ENCODE measurements at places on chromosomes 11 and 22.

GRCh38 chr22:32050678-32051515, 7.8 kb downstream of the SLC5A1 start:
- peak; percentile 56 for DNase-seq

- DNase-seq = peak; percentile 56
These were observed 29.6 kb downstream of the TMEM184B start for GRCh38 chr22:38243007-38243765.

DNA sequence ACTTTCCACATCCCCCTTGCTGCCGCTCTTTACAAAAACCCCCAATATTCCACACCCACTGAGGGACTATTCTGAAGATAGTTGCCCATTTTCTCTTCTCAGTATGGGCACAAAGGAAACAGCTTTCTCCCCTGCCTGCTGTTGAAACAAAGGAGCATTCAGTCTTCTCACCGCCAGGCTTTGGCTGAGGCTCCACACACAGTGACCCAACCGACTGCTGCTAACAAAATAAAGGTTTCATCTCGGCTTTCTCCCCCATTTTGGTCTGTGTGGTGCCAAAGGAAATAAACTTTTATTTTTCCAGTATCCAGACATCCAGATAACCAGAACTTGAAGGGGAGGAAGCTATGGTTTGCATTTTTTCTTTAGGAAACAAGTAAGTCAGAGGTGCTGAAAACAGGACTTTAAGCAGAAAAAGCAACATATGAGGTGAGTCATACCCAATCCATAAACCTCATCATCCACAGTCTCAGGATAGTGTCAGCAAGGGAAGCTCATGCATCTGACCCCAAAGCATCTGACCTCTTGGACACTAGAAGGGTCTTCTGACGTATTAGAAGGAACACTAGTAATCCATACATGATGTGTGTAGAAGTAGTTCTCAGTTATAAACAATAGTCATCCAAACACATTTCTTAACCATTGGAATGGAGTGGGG, 6.4 kb downstream of the CLMP start:
- no peak for DNase-seq

GRCh38 chr11:121714351-121714750, 261.6 kb upstream of the SORL1-AS1 start:
- no peak for DNase-seq

- DNase-seq = no peak
These were observed 5.6 kb downstream of the KLHDC7B start for GRCh38 chr22:50551160-50551752.

DNA sequence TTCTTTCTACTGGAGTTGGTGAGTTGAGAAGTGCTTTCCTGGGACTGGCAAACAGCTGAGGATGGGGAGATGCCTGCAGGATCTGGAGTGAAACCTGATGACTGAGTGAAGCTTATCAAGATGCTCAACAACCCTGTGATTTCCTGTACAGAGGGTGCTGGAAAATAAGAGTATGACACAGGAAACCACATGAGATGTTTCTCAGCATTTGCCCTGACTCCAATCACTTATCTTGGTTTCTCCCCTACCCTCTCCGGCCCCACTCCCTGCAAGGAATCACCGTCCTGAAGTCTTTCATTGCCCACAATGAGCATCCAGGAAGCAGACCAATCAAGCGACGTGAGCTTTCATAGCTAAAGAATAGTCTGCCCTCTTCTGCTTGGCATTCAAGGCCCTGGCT, at the start of gene MRGPRX2:
MRGPRX2 (minus strand) TSS at position 89 of the 400 bp plus-strand sequence. CDS start 4,315 bp downstream, outside the sequence.
- DNase-seq = no peak

- no peak for DNase-seq
These were observed 681 bp upstream of the ARHGEF12 start for GRCh38 chr11:120335556-120335907.

GRCh38 chr11:36792996-36793914, 195.2 kb upstream of the RAG2 start:
- no peak for DNase-seq

DNA sequence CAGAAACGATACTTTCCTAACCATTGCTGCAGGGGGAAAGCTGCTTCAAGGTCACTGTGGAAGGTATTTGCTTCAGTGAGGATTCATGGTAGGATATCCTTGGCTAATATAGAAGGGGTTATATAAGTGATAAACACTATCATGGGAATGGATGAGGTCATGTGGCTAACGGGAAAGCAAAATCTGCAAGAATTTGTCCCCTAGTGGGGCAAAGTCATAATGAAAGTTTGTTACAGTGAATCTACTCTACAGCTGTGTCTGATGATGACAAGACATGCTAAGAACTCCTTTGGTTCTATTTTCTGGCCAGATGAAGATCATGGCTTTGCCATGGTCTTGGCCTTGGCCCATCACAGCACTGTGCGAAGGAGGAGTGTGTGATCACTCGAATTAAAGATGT, 13.8 kb downstream of the MMP20 start:
- DNase-seq = no peak

DNA sequence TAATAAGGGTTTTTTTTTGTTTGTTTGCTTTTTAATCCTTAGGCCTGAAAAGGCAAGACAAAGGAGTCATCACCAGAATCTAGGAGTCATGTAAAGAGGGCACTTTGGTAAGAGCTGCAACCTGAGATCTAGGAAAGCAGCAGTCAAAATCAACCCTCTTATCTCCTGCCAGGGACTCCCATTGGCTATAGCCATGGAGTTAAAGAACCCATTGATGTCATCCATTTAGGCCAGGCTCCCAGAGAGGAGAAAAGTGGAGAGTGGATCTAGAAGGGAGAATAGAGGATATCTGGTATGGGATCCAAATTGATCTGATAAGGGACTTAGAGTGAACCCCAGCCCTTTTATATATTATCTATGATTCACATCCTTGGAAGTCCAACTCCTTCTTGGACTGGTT, 35.9 kb downstream of the ZNF215 start:
- DNase-seq = no peak

- no peak for DNase-seq
These were observed 2.4 kb upstream of the CECR2 start for GRCh38 chr22:17366830-17367229.

DNA sequence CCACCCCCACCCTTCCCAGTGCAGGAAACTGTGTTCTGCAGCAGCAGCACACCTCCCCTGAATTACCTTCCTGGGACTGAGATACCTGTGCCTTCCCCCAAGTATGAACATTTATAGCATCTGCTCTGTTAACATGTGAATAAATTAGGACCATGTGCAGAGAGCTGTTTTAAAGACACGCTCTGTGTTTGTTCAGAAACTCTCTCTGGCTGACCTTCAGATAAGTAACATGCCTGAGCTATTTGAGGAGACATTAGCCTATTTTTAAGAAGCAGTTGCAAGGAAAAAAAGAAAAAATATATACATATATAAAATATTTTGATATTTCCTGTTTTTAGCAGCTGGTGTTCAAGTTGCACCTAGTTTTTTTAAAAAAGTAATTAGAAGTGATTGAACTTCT, 5.4 kb downstream of the NAV2 start:
- DNase-seq = no peak

DNA sequence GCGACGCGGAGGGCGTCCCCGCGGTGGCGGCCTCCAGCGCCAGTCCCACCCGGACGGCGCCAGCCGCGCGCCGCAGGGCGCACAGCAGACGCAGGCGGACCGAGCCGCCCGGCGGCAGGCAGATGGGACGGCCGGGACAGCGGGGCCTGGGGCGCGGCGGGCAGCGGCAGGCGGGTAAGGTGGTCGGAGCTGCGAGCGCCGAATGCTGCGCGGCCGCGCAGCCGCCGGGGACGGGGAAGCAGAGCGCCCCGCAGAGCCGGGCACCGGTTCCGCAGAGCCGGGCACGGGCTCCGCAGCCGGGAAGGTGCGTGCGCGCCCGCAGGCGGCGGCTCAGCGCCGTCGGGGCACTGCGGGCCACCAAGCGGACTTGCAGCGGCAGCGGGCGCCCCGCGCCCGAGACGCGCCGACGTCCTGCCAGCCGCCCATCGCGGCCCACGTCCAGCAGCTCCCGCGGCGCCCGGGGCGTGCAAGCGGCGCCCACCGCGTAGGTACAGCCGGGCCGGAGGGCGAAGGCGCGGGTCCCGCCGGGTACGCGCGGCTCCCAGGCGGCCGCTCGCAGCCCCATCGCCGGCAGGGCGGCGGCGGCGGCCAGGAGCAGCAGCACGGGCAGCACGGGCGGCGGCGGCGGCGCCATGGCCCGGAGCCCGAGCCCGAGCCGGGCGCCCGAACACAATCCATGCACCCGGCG, 739 bp downstream of the CELSR1 start:
- no peak for DNase-seq

DNA sequence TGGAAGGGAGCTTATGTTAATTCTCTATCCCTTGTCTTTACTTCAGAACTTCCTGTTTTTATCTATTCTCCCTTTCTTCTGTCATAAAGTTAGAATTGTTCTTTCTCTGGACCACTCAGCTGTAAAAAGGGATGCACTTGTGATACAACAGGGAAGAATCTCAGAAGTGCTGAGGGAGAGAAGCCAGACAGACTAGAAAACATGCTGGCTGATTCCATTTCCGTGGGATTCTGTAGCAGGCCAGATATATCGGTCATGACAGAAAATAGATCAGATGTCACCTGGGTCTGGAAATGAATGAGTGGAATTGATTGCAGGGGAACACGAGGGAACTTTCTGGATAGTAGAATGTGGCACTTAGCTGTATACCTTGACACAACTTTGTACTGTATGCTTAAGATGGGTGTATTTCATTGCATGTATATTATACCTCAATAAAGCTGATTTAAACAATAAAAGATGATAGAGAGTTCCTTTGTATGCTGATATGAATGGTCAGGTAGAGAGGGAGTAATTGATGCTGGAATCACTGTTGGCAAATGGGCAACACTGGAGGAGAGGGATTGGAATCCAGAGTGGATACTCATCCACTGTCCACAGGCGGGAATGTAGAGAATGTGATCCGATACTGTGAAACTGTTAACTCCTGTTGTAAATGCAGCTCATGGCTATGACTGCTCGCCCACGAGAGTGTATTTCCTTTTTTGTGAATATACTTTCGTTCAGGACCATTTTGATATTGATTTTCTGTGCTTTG, 59.6 kb downstream of the ATXN10 start:
- DNase-seq = no peak

DNA sequence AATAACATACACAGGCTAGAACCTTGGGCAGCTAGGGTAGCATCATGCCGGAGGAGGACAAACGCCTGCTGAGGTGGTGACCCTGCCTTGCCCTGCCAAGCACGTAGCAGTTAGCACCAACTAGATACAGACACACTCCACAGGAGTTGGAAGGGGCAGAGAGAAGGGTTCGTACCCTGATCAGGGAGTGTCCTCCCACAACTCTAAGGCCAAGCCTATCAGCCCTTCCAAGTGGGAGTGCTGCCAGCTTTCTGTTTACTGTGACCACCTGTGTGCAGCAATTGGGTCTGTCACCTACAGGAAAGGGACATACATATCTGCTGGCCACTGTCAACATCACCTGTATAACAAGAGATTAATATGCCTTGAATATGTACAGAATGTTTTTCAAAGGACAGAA, 1.9 kb upstream of the THAP7 start:
- DNase-seq = no peak

- no peak for DNase-seq
These were observed 854.1 kb downstream of the TBC1D22A start for GRCh38 chr22:47616396-47617020.

- no peak for DNase-seq
These were observed 157.7 kb upstream of the NECTIN1 start for GRCh38 chr11:119886667-119887230.

- no peak for DNase-seq
These were observed 251.9 kb downstream of the ST3GAL4 start for GRCh38 chr11:126607374-126607773.

- no peak for DNase-seq
These were observed 189.3 kb downstream of the FAT3 start for GRCh38 chr11:92413757-92414513.

All from NCI-H2107 (cell line).